ENCODE measurements at places on chromosomes 11 and 22.

DNA sequence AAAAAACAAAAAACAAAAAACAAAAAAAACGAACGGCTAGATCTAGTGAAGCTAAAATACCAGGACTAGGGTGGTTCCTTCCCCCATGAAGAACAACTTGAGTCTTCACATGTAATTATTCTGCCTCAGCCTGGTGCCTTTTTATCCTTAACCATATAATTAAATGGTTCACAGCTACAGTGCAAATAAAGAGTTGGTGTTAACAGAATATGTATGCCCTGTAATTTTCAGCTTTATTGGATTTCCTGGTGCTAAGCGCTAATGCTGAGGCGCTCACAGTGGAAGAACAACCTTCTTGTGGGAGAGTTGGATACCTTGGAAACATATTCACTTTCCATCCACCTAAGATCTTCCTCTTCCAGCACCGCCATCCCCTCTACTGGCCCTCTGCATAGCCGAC, 158.5 kb upstream of the SORL1-AS1 start:
- no peak for DNase-seq

DNA sequence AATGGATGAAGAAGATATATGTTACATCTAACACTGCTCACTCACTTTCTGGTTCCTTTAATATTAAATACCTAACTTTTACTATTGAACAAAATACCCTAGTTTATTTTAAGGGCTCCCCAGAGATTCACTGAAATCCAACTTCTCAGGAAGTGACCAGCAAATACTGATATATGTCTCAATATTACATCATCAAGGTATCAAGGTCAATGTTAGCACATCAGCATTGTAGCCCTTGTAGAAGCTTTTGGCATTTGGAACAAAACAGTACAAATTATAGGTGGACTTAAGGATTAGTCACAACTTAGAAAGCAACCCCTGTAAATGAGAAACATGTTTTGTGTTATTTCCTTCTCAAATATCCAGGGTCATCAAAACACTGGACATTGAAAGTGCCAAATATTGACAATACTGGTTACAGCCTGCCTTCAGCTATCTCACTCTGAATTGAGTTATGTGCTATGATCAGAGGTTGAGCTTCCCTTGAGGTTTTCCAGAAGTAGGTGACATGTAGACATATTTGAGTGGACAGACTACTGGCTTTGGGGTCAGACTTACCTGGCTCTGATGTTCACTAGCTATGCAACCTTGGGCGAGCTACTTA, 1.9 kb upstream of the ATL3 start:
- DNase-seq, result no peak

- no peak for DNase-seq
Measured at GRCh38 chr11:67612751-67613150, 6.0 kb downstream of the NDUFV1 start.

- DNase-seq, result no peak
Measured at GRCh38 chr11:44607987-44608386, 42.5 kb downstream of the CD82 start.

DNA sequence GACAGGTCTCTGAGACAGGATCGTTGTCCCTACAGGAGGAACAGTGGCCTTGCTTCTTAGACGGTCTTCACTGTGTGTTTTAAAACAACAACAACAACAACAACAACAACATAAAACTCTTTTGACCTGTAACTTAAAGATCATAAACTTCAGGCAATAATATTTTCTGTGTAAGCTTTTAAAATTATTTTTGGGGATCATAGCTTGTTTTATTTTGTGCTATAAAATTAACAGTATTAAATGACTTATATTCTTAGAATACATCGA, 13.8 kb upstream of the AIFM3 start:
- no peak for DNase-seq

DNA sequence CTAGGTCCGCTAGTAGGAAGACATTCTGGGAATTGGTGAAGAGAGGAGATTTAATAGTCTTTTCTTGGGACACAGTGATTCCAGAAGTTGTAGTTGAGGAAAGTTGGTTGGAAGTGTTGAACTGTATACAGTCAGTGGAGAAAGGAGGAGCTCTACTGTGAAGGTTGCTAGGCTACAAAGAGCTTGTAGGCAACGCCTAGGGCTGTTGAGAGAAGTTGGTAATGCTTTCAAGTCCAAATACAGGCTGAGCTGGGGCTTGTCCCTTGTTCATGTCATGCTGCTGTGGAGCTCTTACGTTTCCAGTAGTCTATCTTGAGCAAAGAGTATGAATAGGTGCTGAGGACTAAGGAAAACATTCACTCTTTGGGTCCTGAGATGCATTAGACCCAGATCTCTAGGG, 1.1 kb downstream of the TBCEL start:
- no peak for DNase-seq

GRCh38 chr11:75522286-75523044, 3.3 kb downstream of the GDPD5 start:
- DNase-seq, result no peak
